Left lung (tissue), 14 donors: ENCODE measurements at places on chromosomes 5 and 9. TPM values are rescaled to one million over a fixed set of nuclear protein-coding genes. Genes with fewer than 3 reads are reported as not detected.

PLAC8L1 gene
- total RNA-seq, result not detected

SCGB3A2 gene
- total RNA-seq, result 108 TPM

TAF11L10 gene
- total RNA-seq, result not detected

SNCAIP gene
- 2.1 TPM for total RNA-seq

DBN1 gene
- total RNA-seq, result 43.2 TPM

ASPN gene
- 27.5 TPM for total RNA-seq

ACOT12 gene
- not detected for total RNA-seq

TMEM167A gene
- 127 TPM for total RNA-seq

TMEM174 gene
- not detected for total RNA-seq

CDKN2B-AS1 gene
- total RNA-seq, result 0.58 TPM

GEMIN5 gene
- total RNA-seq, result 10.2 TPM

TMEM141 gene
- 76.6 TPM for total RNA-seq

ZDHHC11 gene
- total RNA-seq, result 14.6 TPM
